Tongue (tissue), 3 donors: ENCODE measurements at places on chromosomes 4 and X. TPM values are rescaled to one million over a fixed set of nuclear protein-coding genes. Genes with fewer than 3 reads are reported as not detected.
A peak's percentile ranks its signal among the peaks of the same experiment; 100 is the strongest.

DNA sequence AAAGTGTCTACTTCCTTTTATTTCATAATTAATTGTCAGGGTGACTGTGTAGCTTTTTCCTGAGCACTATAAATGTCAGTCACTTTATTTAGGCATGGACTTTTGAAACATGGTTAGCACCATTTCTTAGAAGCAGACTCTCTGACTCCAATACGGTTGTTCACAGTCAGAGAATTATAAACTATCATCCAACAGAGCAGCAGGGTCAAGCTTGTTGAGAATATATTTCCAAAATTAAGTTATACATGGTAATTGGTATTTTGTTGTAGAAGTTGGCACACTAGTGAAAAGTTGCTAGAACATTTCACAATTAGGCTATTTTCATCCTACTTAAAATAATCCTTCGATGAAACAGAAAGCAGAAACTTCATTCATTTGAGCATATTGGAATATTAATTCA, 1155.5 kb upstream of the IGFBP7 start:
- no peak for DNase-seq

GRCh38 chrX:130523460-130524394, 121.9 kb downstream of the RBMX2 start:
- peak; percentile 63 for DNase-seq

- no peak for DNase-seq
Observed at GRCh38 chr4:128802680-128803628, 6.5 kb upstream of the JADE1 start.

DNA sequence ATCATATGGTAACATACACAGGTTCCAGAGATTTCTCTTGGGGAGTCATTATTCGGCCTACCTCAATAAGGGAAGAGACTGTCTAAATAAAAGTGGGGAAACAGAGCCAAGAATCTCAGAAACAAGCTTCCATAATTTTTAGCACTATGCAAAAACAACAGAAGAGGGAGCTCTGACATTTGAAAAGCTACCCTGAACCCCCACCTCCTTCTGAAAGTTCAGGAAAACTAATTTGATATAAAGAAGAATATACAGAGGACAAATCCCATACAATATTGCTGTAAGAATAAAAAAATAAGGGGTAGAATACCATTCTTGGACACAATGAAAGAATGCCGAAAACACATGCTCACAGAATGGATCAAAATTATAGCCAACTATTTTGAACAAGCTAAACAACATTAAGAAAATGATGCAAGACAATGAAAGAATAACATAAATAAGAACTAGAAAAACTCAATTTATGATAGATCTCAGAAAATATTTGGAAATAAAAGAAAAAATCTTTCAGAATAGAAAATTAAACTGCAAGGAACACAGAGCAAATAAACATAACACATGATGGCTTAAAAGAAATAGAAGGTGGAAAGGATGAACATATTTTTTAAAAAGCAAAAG, 14.4 kb upstream of the ZNF41 start:
- DNase-seq, result peak; percentile 35

SHROOM3 gene
- 17.5 TPM for total RNA-seq

GRCh38 chr4:25320336-25320735, 7.8 kb downstream of the ZCCHC4 start:
- no peak for DNase-seq

PRIMPOL gene
- total RNA-seq, result 33.0 TPM

ABLIM2 gene
- total RNA-seq, result 44.2 TPM
